ENCODE measurements at places on chromosomes 16 and 17.

DNA sequence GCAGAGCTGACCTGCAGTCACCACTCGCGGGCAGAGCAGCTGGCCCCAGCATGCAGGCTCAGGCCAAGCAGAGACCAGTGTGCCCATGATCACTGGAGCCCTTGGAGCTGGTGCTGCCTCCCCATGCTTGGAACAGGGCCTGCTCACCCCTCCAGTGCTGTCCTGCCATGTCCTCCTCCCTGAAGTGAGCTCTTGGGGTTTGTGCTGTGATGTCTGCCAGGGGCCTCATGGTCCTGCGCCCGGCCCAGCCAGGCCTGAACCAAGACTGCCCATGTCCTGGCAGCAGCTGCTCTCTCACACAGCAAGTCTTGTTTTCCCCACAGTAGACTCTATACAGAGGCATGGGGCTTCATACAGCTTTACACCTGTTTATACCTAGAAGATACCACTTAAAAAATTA lies 24.6 kb downstream of the TMEM11 start:
- no peak for DNase-seq

- DNase-seq = no peak
These were observed 49.9 kb upstream of the SREBF1 start for GRCh38 chr17:17886726-17887125.

- no peak for DNase-seq
These were observed 1.1 kb upstream of the RAPGEFL1 start for GRCh38 chr17:40175928-40176753.

GRCh38 chr16:53849994-53850393 lies 146.0 kb downstream of the FTO start:
- no peak for DNase-seq

GRCh38 chr16:84957792-84958191 lies 53.5 kb downstream of the ZDHHC7 start:
- DNase-seq = no peak

DNA sequence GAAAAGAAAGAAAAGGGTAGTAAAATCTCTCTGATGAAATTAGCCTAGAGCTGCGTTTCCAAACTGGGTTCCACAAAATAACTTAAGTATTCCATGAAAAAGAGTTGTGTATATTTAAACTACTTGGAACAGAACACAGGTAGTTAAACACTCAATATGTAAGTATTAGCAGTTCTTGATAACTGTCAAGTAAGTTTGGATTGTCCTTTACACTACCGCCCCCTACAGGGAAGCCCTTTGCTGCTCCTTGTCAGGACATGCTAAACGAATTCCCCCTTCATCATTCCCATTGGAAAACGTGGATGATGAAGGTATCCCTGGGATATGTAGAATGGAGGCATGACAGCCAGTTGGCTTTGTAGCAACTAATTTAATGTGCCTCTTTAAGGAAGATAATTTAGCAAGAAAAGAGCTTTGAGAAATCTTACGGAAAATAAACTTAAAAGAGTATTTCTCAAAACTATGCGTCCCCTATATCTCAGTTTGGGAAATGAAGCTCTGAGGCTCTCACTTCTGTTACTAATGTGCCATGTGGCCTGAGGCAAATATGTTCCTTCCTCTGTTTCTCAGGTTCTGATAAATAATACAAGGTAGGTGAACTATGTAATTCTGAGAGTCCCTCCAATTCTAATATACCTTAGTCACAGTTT lies 18.8 kb downstream of the NCBP3 start:
- peak; percentile 70 for DNase-seq

GRCh38 chr17:36501963-36502362 lies 15.5 kb downstream of the ZNHIT3 start:
- no peak for DNase-seq

DNA sequence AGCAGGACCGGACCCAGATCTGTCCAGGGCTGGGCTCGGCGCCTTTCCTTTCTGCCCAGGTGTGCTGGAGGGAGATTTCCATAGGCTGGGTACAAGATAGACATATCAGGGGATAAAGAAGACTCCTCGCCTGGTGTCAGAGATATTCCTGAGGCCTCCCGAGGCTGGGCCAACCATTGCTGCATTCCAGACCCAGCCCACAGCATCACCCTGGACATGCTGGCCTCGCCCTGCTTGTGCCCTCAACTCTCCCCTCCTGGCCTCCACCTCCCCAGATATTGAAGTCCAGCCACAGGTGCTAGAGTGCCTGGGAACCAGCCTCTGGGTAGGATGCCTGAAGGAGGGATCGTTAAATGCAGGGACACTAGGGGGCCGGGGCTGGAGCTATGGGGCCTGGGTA lies 2.1 kb downstream of the CD300LG start:
- DNase-seq = no peak

GRCh38 chr16:57606847-57607501 lies 21.5 kb upstream of the ADGRG1 start:
- DNase-seq = no peak

- no peak for DNase-seq
These were observed 10.8 kb downstream of the CHD9 start for GRCh38 chr16:53065461-53066061.

DNA sequence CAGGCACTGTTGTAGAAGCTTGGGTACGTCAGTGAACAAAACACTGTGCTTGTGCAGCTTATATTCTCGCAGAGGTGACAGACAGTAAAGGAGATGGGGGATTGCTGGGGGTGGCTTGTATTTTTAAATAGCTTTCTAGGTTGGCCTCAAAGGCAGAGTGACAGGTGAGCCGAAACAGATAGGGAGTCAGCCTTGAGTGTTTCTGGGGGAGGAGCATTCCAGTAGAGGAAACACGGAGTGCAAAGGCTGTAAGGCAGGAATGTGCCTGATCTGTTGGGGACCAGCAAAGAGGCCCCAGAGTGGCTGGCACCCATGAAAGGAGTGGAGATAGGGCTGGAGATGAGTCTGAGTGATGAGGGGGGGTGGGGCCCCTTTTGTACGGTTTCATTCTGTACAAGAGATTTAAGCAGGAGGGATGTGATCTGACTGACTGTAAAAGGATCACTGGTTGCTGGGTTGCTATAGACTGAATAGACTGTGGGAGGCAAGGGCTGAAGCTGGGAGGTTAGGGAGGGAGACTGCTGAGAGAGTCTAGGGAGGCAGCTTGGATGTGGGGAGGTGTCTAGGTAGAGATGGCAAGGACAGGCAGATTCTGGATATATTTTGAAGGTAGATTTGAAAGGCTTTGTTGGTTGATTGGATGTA lies 15.2 kb downstream of the NUP93 start:
- DNase-seq = no peak

DNA sequence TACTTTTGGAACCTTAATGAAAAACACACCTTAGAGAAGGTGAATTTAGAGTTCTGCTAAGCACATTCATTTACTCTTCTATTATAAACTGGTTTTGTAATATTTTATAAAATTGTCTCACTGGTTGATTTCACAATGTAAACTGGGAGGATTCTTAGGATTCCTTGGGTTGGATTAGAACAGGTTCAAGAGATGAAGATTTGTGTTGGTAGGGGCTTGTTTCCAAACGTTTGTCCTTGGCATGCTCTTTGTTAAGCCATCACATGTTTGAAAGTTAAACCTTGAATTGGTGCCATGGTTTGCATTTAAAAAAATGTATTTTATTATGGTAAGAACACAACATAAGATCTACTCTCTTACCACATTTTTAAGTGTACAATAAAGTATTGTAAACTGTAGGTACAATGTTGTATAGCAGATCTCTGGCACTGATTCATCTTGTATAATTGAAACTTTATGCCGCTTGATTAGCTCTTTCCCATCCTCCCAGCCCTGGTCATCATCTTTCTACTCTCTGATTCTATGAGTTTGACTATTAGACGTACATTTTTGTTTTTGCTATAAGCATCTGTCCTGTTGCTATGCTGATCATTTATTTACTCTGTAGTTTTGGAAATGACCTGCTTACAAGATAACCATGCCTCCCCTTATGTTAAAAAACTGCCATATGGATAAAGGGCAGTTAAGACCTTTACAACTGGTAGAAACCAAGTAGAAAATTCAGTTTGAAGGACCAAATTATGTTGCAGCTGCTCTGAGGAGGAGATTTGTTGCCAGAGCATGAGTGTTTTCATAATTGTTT lies 9.6 kb downstream of the FTO start:
- DNase-seq = no peak

DNA sequence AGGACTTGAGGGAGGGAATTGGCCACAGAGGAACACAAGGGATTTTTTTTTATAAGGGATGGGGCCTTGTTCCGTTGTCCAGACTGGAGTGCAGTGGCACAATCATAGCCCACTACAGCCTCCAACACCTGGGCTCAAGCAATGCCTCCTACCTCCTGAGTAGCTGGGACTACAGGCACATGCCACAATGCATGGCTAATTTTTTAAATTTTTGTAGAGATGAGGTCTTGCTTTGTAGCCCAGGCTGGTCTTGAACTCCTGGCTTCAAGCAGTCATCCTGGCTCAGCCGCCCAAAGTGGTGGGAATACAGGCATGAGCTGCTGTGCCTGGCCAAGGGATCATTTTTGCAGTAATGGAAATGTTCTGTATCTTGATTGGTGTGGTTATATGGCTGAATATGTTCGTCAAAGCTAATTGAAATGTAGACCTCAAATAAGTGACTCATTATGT lies 56.9 kb downstream of the VMP1 start:
- DNase-seq = no peak

DNA sequence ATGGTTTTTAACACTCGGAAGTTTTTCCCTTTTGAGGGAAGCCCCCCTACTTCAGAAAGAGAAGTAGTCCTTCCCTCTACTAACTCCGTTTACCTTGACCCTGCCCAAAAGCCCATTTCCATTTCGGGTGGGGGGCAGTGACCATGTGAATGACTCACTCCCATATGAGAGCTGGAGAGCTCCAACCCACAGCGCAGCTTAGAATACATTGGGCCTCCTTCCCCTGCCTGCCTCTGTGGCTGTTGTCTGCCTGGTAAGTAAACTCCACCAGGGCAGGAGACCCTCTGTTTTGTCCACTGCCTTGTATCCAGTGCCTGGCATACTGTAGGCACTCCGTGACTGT lies 985 bp downstream of the SGSM2 start:
- no peak for DNase-seq

DNA sequence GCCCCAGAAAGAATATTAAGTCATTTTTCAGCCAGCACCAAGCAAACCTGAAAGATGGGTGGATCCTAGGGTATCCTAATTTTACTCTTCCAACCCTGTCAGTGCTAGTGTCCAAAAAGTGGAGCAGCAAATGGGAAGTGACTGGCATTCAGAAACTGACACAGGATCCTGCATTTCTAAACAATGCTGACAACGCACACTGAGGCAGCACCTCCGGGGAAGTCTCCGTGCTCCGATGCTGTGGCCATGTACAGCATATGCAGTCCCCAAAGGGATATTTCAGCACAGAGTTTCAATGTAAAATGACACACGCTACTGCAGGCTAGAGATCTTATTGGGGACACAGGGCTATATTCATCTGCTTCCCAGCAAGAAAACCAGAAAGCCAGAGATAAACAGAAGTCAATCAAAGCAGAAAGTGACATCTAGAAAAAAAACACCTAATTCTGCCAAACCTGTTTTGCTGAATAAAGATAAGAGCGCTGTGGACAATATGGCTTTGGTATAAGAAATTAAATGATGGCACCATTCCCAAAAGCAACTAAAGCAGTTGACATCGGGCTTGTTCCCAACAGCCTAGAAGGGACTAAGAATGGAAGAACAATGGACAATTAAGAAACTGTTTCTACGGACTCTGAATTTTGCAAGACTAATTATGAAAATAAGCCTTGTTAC lies 17.3 kb downstream of the XYLT1 start:
- no peak for DNase-seq

GRCh38 chr17:62968445-62968923 lies 2.4 kb downstream of the TANC2 start:
- DNase-seq = peak; percentile 88
